ENCODE measurements at places on chromosomes 11 and 22.

GRCh38 chr22:41910050-41911000, 4.5 kb downstream of the SHISA8 start:
- no peak for DNase-seq

DNA sequence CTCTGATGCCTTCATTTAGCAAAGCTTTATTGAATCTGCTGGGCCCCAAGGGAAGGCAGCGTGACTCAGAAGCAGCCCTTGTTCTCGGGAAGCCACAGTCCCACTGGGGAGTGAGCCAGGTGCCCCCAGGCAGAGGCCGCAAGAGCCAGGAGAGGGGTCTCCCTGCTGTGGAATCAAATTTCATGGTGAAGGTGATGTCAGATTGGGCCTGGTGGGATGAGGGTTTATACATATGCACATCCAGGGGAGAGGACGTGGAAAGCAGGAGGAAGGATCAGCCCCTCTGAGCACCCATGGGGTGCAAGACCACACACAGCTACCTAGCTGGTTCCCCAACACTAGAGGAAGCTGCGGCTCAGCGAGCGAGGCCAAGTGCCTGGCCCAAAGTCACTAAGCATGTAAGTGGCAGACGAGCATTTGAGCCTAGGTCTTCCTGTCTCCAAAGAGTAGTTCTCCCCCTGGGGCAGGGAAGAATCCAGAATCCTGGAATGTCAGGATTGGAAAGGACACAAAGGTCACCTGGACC, 2.0 kb downstream of the SYNGR1 start:
- DNase-seq: no peak

GRCh38 chr22:30247561-30247960, 1.0 kb upstream of the LIF start:
- no peak for DNase-seq

- DNase-seq: no peak
Observed at GRCh38 chr11:65104628-65105027, 7.0 kb upstream of the TM7SF2 start.

- DNase-seq: no peak
Observed at GRCh38 chr11:108543316-108543964, 45.3 kb upstream of the POGLUT3 start.

DNA sequence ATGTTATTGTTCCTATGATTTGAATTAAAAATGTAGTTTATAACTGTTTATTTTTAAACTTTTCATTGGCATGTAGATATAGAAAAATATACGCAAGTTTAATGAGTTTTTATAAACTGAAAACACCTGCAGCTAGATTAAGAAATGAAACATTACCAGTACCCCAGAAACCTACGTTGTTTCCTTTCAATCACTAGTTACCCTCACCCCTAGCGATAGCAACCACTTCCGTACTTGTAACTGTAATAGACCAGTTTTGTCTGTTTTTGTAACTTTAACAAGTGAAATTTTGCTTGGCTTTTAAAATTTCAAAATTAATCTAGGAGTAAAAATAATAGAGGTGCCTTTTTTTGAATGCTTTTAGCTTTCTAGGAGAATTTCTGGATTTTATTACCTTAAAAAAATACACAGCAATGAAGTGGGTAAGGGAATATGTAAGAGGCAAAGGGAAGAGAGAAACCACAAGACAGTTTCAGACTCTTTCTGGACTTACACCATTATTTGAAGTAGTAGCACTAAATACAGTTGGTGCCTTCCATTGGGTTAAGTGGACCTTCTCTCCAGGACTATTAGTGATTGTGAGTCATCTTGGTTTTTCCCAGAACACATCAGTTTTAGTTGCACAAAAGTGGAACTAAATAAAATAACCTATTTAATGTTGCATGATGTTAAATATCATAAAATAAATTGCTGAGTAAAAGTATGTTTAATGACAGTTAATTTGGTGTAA, 18.7 kb upstream of the NAT10 start:
- no peak for DNase-seq

GRCh38 chr11:86538223-86538548, 134.2 kb downstream of the ME3 start:
- DNase-seq: no peak

Data from cortex of kidney (tissue), 1 donor.